GDM1 (cell line): ENCODE measurements at places on chromosomes 7 and 10.
A peak's percentile ranks its signal among the peaks of the same experiment; 100 is the strongest.

DNA sequence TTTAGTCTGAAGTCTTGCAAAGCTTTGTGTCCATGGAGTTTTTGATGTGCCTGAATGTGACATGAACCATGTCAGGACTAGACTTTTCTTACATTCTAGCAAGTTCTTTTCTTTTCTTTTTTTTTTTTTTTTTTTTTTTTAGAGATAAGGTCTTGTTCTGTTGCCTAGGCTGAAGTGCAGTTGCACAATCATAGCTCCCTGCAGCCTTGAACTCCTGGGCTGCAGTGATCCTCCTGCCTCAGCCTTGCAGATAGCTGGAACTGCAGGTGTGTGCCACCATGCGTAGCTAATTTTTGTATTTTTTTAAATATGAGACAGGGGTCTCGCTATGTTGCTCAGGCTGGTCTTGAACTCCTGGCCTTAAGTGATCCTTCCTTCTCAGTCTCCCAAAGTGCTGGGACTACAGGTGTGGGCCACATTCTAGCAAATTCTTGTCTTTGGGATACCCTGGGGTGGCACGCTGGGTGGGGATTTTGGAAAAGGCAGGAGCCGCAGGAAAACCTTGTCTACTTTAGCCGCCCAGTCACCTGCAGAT lies 152.8 kb downstream of the SVIL start:
- DNase-seq, result no peak

- peak; percentile 3 for DNase-seq
These were observed 43.1 kb upstream of the KLHL7 start for GRCh38 chr7:23062452-23062851.

DNA sequence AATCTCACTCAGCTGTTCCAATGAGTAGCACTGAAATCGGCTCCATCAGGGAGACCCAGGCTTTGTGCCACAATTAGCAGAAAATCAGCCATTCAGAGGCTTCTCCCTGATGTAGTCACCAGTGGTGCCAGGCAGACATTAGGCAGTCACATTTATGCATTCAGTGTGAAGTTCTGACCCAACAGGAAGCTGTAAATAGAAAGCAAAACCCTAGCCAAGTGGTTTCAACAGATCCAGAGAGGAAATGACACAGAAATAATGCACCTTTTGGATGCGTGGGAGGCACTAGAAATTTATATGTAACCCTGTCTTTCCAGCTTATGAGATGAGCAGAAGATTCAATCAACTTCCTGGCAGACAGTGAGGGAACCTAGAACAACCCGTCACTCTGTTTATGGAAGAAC lies 186.4 kb downstream of the PDE1C start:
- no peak for DNase-seq

DNA sequence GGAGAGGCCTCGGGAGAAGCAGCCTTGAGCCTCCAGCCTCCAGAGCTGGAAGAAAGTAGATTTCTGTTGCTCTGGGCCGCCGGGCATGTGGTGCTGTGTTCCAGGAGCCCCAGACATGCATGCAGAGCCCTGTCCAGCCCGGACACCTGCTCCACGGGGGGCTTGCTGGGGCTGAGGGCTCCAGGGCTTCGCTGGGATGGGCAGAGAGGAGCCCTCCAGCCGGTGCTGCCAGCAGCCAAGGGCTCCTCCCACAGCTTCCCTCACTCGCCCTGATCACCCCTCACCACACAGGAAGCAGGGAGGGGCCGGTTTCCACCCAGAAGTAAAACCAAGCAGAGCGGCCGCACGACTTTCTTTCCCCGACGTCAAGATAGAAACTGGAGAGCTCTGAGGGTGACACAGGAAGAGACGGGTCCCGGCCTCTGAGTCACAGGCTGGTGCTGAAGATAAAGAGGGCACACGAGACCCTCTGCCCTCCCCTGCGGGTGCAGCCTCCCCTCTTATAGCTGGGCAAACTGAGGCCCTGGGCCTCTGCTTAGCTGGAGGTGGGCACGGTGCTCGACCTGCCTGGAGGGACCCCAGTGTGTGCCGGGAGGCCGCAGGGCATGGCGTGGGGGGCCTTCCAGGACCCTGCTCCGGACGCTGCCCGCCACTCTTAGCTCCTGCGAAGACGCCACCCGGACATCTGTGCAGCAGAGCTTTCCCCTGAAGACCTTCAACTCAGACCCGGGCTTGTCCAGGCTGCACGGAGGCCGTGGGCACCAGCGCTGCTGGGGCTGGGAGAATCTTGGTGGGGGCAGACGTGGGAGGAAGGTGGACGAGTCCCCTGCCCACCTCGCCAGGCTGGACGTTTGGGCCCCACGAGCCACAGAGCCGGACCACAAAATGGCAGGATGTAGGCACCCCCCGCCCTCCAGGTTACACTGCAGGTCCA lies 31.1 kb downstream of the ADAP1 start:
- DNase-seq, result peak; percentile 89

DNA sequence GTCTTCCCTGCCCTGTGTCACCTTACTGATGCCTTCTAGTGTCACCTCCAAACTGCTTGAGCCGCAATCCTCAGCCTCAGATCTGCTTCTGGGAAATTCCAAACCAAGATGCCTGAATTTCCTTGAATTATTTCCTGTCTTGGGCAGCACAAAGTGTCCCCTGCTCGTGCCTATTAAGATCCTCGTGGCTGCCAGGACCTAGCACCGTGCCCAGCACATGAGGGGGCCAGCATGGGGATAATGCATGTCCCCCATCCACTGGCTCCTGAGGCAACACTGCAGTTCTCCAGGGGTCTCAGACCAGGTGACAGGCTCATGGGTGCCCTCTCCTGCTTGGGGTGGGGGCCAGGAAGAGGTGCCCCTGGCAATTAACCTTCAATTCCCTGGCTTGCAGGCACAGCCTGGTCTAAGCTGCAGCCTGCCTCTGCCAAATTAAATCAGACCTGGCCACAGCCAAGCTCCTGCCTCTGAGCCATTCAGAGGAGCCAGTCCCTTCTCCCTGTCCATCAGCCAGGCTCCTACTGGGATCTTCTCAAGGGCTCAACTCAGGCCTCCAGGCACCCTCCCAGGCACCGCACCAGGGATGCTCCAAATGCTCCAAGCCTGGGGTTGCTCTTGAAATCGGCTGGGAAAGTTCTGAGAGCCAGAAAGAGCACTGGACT lies 146.6 kb downstream of the SH3PXD2A start:
- no peak for DNase-seq

DNA sequence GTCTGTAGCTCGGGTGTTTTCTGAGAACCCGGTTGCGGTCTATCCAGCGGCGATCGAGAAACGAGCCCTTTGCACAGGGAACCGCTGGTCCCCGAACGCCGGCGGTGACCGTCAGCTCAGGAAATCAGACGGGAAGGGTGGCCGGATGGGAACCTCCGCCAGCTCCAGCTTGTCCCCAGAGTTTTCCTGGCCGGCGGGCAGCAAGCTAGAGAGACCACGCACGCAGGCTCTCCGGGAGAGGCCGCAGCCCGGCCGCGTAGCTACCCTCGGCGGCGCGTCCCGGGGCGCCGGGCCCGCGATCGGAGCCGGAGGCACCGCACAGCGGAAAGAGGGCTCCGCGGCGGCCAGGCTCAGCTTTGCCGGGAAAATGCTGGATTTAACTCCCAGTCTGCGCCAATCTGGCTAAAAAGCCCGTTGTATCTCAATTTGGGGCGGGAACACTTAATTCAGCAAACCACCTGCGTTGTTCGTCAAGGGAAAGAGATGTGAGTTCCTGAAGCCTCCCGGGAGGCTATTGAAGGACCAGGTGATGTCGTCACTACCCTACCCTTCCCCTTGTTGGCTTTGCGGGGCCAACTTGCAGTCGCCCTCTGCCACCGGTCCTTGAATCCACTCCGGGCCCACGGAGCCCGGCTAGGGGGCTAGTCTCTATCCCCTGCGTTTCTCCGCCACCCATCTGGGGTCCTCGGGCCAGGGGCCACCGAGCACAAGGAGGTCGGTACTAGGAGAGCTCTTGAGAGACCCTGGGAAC lies 859 bp upstream of the CH25H start:
- DNase-seq, result peak; percentile 3

DNA sequence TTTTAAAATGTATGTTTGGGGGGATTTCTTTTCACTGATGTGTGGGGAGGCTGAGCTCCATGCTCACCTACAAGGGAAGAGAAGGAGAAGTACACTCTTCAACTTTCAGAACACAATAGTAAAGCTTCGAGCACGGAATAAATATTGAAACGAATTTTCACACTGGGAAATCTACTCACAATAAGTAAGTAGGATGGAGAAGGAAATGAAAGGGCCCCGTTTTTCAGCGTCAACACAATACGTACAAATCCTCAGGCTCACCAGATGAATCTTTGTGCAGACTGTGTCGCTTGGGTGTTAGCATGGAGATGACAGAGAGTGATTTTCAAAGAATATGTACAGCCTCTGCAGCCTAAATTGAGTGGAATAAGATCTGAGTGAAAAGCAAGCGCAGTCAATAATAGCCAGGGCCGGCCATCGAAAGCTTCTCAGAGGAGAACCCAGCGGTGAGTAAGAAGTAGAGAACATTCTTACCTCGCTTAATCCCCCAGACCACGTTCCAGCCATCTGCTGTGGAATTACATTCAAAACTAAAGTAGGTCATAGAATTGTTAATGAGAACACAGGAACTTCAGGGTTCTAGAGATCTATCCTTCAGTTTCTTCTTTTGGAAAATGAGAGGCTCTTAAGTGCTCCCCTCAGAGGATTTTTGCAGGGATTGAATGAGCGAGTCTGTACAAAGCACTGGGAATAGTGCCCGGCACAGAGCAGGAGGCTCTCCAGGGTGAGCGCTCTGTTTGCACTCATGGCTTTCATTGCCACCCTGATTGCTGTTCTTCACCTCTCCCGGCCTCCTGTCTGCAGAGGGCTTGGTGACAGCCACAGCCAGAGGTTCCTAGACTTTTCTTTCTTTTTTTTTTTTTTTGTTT lies 292.8 kb downstream of the SFMBT2 start:
- no peak for DNase-seq

- DNase-seq, result no peak
These were observed 169.5 kb upstream of the LYZL1 start for GRCh38 chr10:29119374-29119773.

- no peak for DNase-seq
These were observed 76.8 kb downstream of the GATA3 start for GRCh38 chr10:8130973-8131911.

DNA sequence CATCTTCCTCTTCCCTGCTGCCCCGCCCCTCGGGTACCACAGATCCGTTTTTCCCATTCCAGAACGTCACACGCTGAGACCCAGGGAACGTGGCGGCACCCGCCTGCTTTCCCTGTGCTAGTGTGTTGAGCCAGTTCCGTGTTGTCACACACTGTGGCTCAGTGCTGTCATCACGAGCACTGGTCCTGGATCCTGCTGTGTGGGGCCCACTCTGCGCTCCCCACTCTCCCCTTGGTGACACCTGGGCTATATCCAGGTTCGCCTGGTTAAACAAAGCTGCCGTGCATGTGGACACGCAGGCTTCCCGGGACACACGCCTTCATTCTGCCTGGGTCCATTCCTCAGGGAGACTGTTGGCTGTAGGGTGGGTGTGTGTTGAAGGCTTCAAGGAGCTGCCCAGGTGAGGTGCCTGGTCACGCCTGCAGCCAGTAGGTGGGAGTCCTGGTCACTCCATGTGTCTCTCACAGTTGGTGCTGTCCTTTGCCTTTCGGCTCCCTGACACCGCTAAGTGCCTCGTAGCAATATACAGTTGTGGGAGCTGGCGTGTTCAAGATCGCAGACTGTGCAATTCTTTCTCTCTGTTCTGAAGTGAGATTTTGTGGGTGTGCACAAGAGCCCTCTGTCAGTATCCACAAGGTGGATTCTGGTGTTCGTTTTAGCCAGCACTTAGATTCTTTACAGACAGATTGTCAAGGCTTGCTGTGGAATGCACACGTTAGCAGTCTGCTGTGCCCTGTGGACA lies 88.6 kb downstream of the INPP5A start:
- DNase-seq, result no peak
